ENCODE measurements at places on chromosomes 7 and 10. TPM values are rescaled to one million over a fixed set of nuclear protein-coding genes. Genes with fewer than 3 reads are reported as not detected.

- peaks cover 6% of the 10 kb centered on the region for H3K4me1 ChIP-seq
- no peak overlapping the region for H3K27ac ChIP-seq
- no peaks in the 10 kb centered on the region for H3K27me3 ChIP-seq
- no peak for DNase-seq
- no peak overlapping the region for H3K4me3 ChIP-seq
- H3K36me3 ChIP-seq = no peaks in the 10 kb centered on the region
Measured at GRCh38 chr7:102991540-102992214, 78.9 kb downstream of the LRRC17 start.

DNA sequence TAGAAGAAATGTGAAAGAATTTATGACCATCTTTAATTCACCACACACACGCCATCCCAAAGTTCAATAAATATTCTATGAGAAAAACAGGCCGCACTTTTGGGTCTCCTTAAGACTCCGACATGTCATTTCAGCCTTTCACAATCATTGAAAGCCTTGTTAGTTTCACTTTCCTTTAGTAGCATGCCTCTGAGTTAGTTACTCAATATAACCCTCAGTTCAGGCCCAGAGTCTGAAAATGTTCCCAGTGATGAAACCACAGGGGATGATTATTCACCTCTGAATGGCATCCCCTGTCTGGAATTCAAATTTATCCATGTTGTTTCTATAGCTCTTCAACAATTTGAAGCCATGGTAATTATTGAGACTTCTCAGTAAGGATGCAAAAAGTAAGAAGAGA, 278.1 kb upstream of the NRP1 start:
- H3K27ac ChIP-seq = no peak overlapping the region
- peaks cover 8% of the 10 kb centered on the region for H3K4me1 ChIP-seq
- H3K4me3 ChIP-seq = no peak overlapping the region
- H3K36me3 ChIP-seq = no peaks in the 10 kb centered on the region

DNA sequence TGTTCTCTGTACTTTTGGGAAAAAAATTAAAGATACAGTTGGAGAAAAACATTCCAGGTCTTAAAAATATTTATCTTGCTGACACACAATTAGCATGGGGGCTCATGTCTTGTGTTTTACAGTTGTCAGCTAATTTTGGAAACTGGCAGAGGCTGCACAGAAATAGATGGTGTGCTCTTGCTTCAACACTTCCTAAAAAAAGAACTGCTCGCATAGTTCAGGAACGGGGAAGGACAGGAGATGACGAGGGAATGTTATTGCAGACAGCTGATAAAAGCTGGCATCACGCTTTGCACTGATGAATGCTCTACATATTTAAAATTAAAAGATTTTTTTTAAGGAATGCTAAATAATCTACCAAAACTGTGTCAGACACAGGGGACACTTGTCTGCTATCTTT, 103.5 kb upstream of the CELF2 start:
- H3K4me3 ChIP-seq = no peak overlapping the region
- no peak for DNase-seq
- H3K27ac ChIP-seq = peak overlapping the region; percentile 32
- no peaks in the 10 kb centered on the region for H3K27me3 ChIP-seq
- no peaks in the 10 kb centered on the region for H3K36me3 ChIP-seq

- no peak for DNase-seq
- no peaks in the 10 kb centered on the region for H3K4me1 ChIP-seq
- H3K27me3 ChIP-seq = no peaks in the 10 kb centered on the region
- no peak overlapping the region for H3K4me3 ChIP-seq
- H3K27ac ChIP-seq = no peak overlapping the region
Measured at GRCh38 chr7:684416-684815, 42.1 kb upstream of the DNAAF5 start.

- no peaks in the 10 kb centered on the region for H3K36me3 ChIP-seq
- H3K4me3 ChIP-seq = no peak overlapping the region
- no peaks in the 10 kb centered on the region for H3K27me3 ChIP-seq
Measured at GRCh38 chr10:66917104-66917503, 8.7 kb upstream of the LRRTM3 start.

DNA sequence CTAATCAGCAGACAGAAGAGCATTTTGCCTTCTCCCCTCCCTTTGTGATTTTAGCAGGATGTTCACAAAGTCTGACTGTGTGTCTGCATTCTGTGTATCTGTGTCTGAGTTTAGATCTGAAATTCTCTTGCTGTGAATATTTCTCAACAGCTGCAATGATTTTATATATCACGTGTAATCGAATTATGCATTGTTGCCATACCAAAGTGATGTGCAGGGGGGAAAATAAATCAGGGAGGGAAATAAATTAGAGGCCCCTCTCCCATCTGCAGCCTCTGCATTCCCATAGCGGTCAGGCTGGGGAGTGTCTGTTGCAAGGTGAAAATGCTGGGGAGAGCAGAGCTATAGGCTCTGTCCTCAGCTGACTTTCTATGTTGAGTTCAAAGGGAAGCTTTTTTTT, 209.0 kb downstream of the LRMDA start:
- DNase-seq = no peak
- no peak overlapping the region for H3K27ac ChIP-seq
- no peak overlapping the region for H3K4me3 ChIP-seq
- H3K36me3 ChIP-seq = no peaks in the 10 kb centered on the region
- H3K4me1 ChIP-seq = no peaks in the 10 kb centered on the region

DNA sequence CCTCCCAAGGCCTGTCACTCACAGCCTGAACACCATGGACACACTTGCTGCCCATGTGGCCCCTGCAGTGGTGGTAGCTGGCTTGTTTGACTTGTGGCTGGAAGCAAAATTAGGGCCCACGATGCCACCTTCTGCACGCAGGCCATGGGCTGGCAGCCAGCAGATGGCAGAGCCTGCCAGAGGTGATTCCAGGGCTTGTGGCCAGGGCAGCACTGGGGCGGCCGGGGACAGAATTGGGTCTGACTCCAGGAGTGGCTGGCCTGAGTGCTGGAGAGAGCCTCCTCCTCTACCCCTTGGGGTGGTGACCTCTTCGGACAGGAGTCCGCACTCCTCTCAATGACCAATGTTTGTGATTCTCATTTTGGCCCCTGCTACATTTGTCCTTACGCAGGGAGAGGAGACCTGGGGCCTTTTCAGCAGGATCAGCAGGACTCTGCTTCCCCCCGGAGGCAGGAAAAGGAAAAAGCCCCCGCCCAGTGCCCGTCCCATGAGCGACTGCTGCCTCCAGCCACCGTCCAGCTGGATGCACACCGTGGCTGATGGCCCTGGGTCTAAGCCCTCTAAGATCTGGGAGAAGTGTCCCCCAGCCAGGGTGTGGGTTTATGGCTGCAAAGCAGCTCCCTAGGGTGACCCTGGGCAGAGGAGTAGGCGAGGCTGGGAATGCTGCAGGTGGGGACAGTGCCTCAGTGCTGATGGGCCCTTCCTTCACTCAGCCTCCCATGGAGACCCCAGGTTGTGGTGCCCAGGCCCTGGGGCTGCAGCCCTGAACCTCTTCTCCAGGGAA, 26.5 kb downstream of the DNAJB12 start:
- no peak overlapping the region for H3K4me3 ChIP-seq
- H3K4me1 ChIP-seq = peaks cover 82% of the 10 kb centered on the region
- no peaks in the 10 kb centered on the region for H3K36me3 ChIP-seq
- peak overlapping the region; percentile 75 for H3K27ac ChIP-seq
- no peaks in the 10 kb centered on the region for H3K27me3 ChIP-seq

GRCh38 chr10:60426425-60426824, 36.8 kb upstream of the ANK3 start:
- DNase-seq = no peak
- H3K36me3 ChIP-seq = no peaks in the 10 kb centered on the region
- no peaks in the 10 kb centered on the region for H3K27me3 ChIP-seq
- peaks cover 10% of the 10 kb centered on the region for H3K4me1 ChIP-seq
- H3K27ac ChIP-seq = no peak overlapping the region

GRCh38 chr7:27137640-27138315, 5.7 kb downstream of the HOXA5 start:
- peaks cover 100% of the 10 kb centered on the region for H3K27me3 ChIP-seq
- peaks cover 20% of the 10 kb centered on the region for H3K4me1 ChIP-seq
- no peak overlapping the region for H3K4me3 ChIP-seq
- no peaks in the 10 kb centered on the region for H3K36me3 ChIP-seq

DNA sequence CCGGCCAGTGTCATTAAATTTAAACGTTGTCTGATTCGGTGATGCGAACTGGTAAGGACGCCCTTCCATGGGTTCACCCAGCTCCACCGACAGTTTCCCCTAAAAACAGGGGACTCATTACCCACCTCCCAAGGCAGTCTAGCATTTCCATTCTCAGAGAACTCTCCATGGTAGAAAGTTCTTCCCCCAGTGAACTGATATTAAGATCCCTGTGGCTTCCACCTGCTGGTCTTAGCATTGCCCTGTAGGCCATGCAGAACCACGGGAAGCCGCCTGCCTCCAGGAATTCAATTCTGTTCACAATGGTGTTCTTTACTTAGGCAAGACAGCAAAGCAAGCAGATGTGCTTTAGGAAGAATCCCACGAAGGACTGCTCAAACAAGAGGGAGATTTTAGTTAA, 128.9 kb upstream of the NANOS1 start:
- no peak overlapping the region for H3K4me3 ChIP-seq
- no peaks in the 10 kb centered on the region for H3K4me1 ChIP-seq
- no peaks in the 10 kb centered on the region for H3K27me3 ChIP-seq

DNA sequence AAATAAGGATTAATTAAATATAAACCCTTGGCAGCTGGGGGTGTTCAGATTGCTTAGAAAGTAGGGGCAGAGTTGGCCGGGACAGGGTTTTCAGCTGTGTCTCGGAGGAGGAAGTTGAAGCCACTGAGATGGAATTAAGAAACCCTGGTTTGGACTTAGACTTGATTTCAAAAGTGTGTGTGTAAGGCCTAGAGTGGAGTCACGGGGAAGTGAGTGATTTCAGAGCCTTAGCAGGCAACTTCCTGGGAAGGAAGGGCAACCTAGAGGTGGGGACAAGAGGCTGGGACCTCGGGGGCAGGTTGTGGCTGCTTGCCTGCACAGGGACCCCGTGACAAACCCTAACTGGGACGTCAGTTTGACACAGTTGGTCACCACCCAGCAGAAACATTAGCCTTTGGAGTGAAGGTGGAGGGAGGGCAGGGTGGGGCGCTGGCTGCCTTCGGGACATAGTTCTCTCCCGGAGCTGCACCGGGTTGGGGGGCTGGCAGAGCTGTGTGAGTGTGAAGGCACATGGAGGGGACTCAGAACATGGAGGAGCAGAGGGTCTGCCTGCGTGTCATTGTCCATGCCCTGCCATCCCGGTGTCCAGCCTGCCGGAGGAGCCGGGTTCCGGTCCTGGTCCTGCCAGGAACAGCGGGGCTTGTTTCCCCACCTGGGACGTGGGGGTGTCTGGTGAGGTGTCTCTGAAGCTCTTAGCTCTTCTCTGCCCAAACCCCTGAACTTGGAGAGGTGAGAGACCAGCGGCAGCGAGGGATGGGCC, 1.8 kb downstream of the BRI3 start:
- no peak for DNase-seq
- no peaks in the 10 kb centered on the region for H3K36me3 ChIP-seq
- H3K4me1 ChIP-seq = peaks cover 68% of the 10 kb centered on the region
- no peaks in the 10 kb centered on the region for H3K27me3 ChIP-seq
- peak overlapping the region; percentile 82 for H3K4me3 ChIP-seq

DNA sequence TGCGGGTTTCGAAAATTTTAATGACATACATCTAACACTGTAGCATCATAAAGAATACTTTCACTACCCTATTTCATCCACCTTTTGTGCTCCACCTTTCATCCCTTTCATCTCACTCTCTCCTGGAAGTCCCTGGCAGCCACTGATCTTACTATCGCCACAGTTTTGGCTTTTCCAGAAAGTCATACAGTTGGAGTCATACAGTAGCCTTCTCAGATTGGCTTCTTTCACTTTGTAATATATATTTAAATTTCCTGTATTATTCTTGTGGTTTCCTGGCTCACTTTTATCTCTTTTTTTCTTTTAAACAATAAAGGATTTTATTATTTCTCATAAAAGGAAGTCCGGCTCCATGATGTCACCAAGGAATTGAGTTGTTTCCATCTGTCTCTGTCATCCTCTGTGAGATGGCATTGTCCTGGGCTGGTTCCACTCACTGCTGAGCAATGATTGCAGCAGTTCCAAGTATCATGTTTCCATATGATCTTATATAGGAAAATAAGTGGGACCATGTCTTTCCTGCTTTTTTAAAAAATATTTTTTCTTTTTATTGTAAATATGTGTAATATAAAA, 626.3 kb downstream of the POM121L12 start:
- no peaks in the 10 kb centered on the region for H3K36me3 ChIP-seq
- no peaks in the 10 kb centered on the region for H3K4me1 ChIP-seq
- H3K4me3 ChIP-seq = no peak overlapping the region
- H3K27ac ChIP-seq = no peak overlapping the region
- no peaks in the 10 kb centered on the region for H3K27me3 ChIP-seq

DNA sequence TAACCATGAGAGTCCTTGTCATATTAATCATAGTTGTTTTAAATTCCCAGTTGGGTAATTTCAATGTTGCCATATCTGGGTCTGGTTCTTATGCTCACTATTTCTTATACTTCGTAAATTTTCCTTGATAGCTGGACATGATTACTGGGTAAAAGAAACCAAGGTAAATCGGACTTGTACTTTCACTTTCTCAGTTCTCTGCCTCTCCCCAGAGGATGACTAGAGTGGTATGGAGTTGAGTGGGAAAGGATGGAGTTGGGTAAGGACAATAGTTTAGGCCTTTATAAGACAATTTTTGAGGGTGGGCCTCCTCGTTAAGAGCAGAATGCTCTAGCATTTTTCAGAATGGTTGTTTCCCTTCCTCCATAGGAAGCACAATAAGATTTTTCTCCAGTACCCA, 106.1 kb downstream of the CRPPA start:
- no peaks in the 10 kb centered on the region for H3K36me3 ChIP-seq
- no peak overlapping the region for H3K27ac ChIP-seq
- no peaks in the 10 kb centered on the region for H3K27me3 ChIP-seq
- H3K4me1 ChIP-seq = no peaks in the 10 kb centered on the region
- no peak for DNase-seq

- no peaks in the 10 kb centered on the region for H3K27me3 ChIP-seq
- DNase-seq = no peak
- no peak overlapping the region for H3K27ac ChIP-seq
- H3K36me3 ChIP-seq = no peaks in the 10 kb centered on the region
- H3K4me3 ChIP-seq = no peak overlapping the region
Measured at GRCh38 chr7:24229481-24230226, 54.3 kb upstream of the NPY start.

Gene GPRIN2
- not detected for total RNA-seq

Gene SHTN1
- total RNA-seq = 2.3 TPM

Gene CNNM2
- 5.3 TPM for total RNA-seq

Gene FFAR4
- 0.11 TPM for total RNA-seq

Gene ZNF365
- total RNA-seq = 0.48 TPM

Gene SPDYE11
- not detected for total RNA-seq

Gene NUDT13
- total RNA-seq = 5.2 TPM

Gene OR9A2
- total RNA-seq = not detected

All from heart right ventricle (tissue), 16 donors.